ENCODE measurements at places on chromosomes 12 and 14.

GRCh38 chr12:127685931-127686330 is 581.0 kb upstream of the TMEM132C start:
- DNase-seq = no peak

- DNase-seq = no peak
Observed at GRCh38 chr12:42588524-42589464, 752 bp downstream of the PRICKLE1 start.

DNA sequence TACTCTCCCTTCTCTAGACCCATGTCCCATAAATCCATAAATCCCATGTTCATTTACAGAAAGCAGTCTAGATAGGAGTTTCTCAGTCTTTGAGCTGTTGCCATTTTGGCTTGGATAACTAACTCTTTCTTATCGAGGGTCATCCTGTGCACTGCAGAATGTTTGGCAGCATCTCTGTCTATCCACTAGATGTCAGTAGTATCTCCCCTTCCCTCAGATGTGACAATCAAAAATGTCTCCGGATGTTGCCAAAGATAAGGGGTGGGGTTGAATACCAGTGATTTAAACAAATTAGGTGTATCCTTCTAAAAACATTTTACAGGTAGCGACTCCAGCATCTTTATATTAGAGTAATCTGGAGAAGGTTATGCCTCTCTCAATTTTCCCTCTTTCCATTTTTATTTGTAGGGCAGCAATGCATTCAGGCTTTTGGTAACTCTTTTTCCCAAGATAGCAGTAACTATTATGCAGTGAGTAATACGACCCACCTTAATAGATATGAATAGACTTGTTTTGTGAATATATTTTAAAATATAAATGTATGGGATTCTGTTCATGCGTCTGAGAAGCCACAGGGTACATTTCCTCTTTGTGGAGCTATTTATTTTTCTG is 100.7 kb downstream of the LRRK2 start:
- peak; percentile 61 for DNase-seq

DNA sequence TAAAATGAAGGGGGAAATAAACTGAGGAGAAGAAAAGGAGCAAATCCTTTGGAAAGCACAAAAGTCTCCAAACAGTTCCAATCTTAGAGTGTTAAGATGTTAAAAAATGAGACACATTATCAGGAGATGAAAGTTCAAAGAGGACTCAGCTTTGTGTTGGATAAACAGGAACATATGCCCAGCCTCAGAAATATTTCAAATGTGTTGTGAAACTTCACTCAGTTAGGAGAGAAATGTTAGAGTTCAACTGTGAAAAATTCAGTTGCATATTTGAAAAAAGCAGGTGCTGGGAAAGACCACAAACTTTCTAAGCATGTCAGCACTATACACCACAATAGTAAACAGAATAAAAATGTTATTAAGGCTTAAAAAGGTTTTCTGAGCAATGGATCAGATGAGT is 136.8 kb upstream of the PRKD1 start:
- no peak for DNase-seq

GRCh38 chr12:60263161-60263560 is 667.3 kb downstream of the SLC16A7 start:
- DNase-seq = no peak

DNA sequence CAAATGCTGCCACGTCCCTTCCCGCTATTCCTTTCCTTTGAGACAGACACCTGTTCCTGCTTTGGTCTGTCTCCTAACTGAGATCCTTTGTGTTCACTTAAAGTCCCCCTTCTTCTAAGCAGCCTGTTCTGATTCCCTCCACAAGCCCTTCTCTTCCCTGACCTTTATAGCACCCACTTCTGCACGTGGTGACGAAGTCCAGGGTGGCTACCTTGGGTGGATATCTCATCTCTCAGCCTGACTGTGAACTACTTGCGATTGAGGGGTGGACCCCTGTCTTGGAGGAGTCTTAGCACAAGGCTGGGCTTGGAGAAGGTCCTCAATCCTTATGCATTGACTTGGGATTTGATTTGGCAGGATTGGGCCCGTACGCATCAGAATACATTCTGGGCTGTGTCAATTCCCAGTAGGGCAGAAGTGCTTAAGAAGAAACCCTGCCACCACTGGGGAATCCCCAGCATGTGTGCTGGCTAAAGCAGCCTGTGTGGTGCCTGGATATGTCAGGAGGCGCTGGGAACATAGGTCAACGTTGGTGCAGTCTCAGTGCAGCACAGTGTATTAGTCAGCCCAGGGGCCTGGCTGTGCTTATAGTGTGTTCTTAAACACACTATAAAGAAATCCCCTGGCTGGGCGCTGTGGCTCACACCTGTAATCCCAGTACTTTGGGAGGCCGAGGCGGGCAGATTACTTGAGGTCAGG is 23.6 kb downstream of the KRT80 start:
- no peak for DNase-seq

DNA sequence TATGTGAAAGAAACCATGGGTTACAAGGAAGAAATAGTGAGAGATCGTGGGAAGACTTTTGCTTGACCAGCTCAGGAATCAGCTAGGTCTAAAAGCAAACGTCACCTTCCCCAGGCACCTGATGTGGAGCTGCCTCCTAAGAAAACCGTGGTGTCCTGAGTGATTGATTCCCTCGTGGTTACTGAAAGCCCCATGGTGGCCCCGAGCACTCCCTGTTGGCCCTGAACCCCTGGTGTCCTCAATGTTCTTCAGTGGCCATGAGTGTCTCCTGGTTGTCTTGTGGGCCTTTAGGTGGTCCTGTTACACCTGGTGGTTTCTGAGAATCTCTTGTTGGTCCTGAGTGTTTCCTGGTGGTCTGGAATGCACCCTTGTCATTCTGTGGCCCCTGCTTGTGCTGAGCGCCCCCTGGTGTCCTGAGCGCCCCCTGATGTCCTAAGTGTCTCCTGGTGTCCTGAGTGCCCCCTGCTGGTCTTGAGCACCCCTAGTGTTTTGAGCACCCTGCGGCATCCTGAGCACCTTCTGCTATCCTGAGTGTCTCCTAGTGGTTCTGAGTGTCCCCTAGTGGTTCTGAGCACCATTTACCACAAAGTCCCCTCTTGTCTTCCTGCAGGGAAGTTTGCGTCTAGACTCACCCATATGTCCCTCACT is 518.7 kb downstream of the TMEM121 start:
- DNase-seq = no peak

DNA sequence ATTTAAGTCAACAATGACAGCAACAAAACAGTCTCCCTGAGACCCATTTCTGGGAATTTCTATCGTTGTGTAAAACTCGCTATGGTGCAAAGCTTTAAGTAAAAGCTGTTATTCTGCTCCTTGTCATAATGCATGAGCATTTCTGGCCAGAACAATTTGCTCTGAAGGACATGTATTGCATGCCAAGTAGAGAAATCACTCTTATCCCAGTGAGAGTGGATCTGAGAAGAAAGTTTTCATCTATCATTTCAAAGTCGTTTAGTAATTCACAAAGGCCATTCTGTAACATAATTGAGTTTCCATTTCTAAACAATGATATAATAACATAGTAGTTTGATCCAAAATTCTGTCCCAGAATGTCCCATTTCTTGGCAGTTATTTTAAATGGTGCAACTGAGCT is 86.6 kb downstream of the TBC1D30 start:
- no peak for DNase-seq

DNA sequence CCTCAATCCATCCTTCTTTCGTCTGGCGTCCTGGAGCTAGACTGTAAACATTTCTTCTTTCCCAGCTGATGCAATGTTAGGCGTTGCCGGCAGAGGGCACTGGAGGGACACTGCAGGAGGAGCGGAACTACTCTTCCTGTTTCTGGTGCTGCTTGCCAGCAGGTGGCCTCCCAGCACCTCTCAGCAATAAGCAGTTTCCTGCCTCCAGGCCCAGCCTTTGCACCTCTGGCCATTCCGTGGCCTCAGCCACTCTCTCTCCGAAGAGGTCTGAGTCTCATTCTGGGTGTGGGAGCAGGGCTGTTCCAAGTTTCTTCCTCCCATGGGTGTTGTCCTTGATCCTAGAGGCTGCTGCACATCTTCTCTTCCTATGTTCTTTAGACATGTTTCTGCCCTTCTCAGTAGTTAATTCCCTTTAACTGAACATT is 7.5 kb upstream of the ASPG start:
- DNase-seq = peak; percentile 36

DNA sequence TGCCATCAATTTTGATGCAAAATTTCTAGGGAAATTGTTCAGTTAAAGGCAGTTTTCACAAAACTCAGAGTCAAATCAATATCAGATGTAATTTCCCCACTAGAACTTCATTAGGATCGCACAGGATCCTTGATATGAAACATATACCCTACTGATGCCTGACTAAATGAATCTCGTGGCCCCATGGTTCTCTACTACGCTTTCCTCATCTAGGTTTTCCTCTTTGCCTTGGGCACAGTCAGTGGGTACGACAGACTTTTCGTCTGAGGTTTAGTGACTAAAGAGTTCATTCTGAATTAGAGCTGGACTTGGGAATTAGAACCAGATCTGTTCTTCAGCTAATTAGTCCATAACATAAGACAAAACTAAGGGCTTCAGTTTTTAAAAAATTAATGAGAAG is 42.5 kb upstream of the GNPNAT1 start:
- DNase-seq = no peak
